ENCODE measurements at places on chromosomes 1 and 21.

DNA sequence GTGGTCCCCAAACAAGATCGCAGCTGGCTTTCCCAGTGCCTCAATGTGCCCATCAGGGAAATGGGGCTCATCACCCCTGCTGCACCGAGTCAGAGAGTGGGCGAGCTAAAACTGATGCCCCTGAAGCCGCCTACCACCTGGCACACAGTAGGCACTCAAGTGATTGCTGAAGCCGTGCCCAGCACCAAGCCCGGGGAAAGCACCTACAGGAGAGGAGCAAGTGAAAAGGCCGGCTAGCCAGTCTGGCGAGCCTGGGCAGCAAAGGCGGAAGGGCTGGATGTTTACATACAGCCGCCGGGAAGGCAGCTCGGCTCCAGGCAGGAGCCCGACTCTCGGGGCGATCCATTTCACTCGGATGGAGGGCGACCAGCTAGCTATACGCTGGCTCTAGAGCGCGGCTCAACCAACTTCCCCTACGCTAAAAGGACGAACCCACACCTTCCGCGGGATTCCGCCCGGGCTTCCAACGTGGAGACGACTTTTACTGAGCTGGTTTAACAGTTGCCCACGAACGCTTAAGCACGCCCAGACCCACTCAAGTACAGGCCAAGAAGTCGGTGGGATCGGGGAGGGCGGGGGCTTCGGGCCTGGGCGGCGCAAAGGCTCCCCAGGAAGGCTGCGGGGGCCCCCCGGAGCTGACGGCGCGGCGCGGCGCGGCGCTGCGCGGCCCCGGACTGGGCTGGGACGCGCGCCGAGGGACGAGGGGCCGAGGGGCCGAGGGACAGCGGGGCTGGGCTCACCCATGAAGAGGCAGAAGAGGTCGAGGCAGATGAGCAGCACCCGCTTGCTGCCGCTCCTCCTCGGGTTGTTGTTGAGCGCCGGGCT is 1.0 kb downstream of the PLPP3 start:
- no peak for DNase-seq

GRCh38 chr1:70038025-70038424 is 167.4 kb downstream of the LRRC40 start:
- DNase-seq, result no peak

GRCh38 chr1:219083631-219084030 is 90.0 kb upstream of the LYPLAL1 start:
- no peak for DNase-seq

DNA sequence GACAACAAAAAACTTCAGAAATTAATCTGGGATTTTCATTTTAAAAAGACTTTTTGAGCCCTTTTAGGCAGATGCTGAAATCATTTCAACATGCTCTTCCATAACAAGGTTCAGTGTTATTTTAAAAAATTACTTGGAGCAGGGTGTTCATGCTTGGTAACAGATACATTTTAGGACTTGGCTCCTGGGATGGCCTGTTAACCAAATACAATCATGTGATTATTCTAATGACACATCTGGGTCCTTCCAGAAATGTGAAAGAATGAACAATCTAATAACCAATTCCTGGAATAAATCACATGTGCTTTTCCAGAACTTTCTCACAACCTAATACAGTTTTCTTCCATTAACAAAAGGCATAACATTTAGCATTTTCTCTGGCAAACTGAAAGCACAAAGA is 379.8 kb upstream of the RUNX1 start:
- DNase-seq, result no peak

- no peak for DNase-seq
These were observed 150.1 kb downstream of the DISC1 start for GRCh38 chr1:231776757-231777062.

GRCh38 chr21:31923756-31924155 is 50.9 kb downstream of the HUNK start:
- no peak for DNase-seq

DNA sequence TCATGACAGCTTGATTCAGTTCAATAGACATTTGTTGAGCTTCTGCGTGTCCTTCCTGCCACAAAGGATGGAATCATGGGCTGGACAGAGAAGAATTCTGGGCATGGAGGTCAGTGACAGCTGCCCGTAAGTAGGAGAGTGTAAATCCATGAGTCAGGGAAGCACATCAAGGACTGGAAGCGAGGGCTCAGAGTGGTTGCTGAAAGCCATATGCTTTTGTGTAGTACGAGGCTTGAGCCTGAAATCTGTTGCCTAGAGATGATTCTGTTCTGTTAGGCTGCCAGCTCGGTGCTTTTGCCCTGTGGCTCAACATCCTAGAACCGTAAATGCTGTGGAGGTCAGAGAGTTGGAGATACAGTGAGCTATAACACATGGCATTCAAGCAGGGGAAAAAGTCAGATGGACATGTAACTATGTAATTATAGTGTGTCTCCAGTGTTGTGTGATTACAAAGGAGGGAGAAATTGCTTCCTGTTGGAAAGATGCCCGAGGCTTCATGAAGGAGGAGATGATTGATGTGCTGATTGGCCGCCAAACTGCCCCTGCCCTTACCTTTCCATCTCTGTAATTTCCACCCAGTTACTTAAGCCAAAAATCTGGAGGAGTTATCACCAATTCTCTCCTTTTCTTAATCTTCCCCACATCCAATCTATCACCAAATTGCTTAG is 92.8 kb upstream of the CACNA1E start:
- DNase-seq, result no peak

DNA sequence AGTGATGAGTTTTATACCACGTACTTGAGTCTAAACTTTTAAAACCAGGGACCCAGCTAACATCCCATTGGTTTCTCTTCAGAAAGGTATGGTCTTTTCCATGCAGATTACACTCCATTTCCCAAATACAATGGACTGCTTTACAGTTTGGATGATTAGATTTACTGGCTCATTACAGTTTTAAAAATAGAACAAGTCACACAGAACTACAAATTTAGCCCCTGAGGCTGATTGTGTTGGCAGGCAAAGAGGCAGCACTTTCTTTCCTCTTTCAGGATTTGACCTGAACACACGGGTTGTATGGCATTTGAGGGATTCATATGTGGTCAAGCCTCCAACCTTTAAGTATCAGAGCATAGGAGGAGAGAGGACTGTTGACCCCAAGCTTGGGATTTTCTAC is 21.8 kb upstream of the VTCN1 start:
- no peak for DNase-seq

Measured in stimulated activated CD8-positive, alpha-beta memory T cell treated with anti-CD3 and anti-CD28 coated beads, Interleukin-2, amount 100 ng/mL, for 48 hours (primary cell).